SW 1271 (cell line): ENCODE measurements at places on chromosomes 12 and 14.
A peak's percentile ranks its signal among the peaks of the same experiment; 100 is the strongest.

GRCh38 chr14:105155681-105156413 is 12.7 kb downstream of the JAG2 start:
- DNase-seq: no peak

DNA sequence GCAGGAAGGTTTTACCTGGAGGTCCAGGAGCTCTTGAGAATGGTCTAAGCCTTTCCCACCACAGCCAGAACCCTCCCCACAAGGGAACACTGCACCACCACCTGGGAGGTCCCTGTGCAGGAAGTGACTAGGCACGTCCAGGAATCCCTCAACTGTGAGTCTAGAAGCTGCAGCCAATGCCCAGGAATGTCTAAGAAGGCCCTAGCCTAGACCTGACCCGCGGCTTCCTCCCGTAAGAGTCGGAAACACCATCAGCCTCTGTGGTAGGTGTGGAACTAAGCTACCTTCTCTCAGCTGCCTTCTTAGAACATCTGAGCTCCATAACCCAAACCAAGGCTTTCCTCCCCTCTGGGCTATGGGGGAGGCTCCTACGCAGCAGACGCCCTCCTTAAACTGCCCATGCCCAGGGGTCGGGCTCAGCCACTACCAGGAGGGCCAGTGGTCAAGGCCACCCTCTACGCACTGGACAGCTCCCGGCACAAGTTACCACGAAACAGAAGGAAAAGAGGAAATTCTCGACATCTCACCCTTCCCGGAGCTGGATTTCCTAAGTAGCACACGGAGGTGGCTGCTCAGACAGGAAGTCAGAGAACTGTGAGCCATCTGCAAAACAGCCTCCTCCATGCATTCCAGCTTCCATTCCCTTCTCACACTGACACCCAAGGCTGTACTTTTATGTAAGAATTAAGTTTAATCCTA is 25.5 kb downstream of the ZFYVE21 start:
- no peak for DNase-seq

GRCh38 chr14:91246051-91246852 is 1.7 kb upstream of the GPR68 start:
- no peak for DNase-seq

- no peak for DNase-seq
Measured at GRCh38 chr12:131761638-131762037, 50.7 kb downstream of the SFSWAP start.

- no peak for DNase-seq
Measured at GRCh38 chr12:4047421-4047820, 174.2 kb upstream of the PARP11 start.

- no peak for DNase-seq
Measured at GRCh38 chr12:94211021-94211420, 62.6 kb downstream of the PLXNC1 start.

DNA sequence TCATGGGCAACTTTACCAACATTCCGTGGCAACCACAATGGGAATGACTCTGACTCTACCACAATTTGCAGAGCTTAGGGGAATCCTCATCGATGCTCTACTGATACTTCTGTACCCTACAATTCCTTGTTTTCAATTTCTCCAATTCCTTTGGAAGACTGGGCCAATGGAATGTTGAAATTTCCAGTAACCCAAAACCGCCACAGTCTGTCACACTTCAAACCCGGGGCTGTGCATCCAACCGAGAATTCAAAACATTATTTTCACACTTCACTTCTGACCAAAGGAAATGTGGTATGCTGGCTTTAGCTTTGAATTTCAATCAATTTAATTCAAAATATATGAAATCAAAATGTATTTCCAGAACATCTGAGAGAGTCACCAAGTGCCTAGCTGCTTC is 951.4 kb downstream of the VRK1 start:
- no peak for DNase-seq

DNA sequence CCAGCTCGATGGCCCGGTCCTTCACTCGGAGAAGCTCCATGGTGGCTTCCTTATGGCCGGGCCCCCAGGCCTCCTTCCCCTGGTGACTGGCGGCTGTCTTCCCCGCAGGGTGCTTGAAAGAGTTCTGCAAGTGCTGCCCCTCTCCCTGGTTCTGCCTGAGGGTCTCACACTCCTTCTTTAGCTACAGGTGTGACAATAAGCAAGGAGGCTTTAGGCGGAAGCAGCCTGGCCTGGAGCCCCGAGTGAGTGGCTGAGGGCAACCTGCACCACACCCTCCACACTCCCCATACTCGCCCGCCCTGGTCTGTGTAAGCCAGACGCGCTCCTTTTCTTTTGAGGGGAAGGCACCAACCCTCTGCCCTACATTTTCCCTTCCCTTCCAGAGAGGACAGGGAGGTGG is 62.5 kb upstream of the GPR68 start:
- no peak for DNase-seq

DNA sequence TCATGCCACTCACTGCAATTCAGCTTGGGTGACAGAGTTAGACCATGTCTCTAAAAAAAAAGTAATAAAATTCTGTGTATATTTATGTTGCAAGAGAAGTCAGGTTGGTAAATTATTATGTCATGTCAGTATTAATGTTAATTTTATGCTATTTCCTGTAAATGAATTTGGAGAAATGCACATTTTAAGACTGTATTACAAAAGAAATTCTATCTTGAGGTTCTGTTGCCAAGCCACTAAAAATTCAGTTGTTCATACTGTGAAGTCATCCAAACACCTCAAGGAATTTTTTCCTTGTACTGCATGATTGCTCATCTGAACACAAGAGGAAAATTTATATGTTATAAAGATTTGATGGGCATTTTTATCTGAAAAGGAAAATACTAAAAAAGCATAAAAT is 23.3 kb upstream of the HMGA2 start:
- DNase-seq: no peak

GRCh38 chr14:85533023-85533860 is 3.3 kb downstream of the FLRT2 start:
- peak; percentile 74 for DNase-seq

GRCh38 chr14:54621686-54622085 is 54.8 kb downstream of the SAMD4A start:
- DNase-seq: no peak

- no peak for DNase-seq
Measured at GRCh38 chr12:32837974-32838373, 58.6 kb downstream of the PKP2 start.

GRCh38 chr14:71143381-71144290 is 236.4 kb downstream of the PCNX1 start:
- DNase-seq: no peak
